PC-9 (cell line): ENCODE measurements at places on chromosomes 5 and 9. TPM values are rescaled to one million over a fixed set of nuclear protein-coding genes. Genes with fewer than 3 reads are reported as not detected.

- DNase-seq, result no peak
These were observed 29.5 kb downstream of the CDH9 start for GRCh38 chr5:27008604-27009539.

GRCh38 chr5:135240781-135241360 lies 158.2 kb downstream of the MACROH2A1 start:
- no peak for DNase-seq

GRCh38 chr9:114003351-114003750 lies 74.7 kb downstream of the AMBP start:
- no peak for DNase-seq

DNA sequence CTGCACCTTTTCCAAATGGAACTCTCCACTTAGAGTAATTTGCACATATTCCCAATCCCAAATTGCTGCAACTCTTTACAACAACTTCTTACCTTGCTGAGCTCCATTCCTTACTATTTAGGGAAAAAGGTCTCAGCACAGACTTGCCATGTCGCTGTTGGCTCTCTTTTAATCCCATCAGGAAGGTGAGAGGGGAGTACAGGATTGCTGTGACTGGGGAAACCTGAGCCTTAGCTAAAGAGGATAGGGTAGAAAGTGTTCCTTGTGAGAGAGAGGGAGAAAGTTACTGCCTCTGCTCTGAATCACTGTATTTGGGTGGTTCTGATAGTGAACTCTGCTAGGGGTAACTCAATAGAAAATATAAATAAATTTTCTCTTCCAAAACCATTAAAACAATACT lies 43.7 kb upstream of the GABRA1 start:
- DNase-seq, result no peak

DNA sequence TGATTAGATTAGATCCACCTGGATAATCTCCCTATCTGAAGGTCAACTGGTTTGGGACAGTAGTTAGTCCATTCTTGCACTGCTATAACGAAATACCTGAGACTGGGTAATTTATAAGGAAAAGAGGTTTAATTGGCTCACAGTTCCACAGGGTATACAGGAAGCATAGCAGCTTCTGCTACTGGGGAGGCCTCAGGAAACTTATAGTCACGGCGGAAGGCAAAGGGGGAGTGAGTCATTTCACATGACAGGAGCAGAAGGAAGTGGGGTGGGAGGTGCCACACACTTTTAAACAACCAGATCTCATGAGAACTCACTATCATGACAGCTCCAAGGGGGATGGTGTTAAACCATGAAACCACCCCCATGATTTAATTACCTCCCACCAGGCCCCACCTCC lies 9.9 kb downstream of the C9orf40 start:
- no peak for DNase-seq

DNA sequence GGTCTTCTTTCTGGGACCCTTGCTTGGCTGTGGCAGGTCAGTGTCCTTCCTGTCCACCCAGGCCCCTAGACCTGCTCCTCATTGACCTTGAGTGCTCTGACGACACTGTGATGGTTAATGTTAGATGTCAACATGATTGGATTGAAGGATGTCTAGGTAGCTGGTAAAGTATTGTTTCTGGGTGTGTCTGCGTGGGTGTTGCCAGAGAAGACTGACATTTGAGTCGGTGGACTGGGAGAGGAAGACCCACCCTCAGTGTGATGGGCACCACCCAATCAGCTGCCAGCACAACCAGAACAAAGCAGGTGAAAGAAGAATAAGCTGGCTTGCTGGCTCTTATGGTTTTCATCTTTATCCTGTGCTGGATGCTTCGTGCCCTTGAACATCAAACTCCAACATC lies 74.5 kb downstream of the CFAP90 start:
- no peak for DNase-seq

- DNase-seq, result no peak
These were observed 1.8 kb downstream of the RPL12 start for GRCh38 chr9:127449332-127449966.

GRCh38 chr5:172837640-172838039 lies 3.6 kb downstream of the ERGIC1 start:
- no peak for DNase-seq

DNA sequence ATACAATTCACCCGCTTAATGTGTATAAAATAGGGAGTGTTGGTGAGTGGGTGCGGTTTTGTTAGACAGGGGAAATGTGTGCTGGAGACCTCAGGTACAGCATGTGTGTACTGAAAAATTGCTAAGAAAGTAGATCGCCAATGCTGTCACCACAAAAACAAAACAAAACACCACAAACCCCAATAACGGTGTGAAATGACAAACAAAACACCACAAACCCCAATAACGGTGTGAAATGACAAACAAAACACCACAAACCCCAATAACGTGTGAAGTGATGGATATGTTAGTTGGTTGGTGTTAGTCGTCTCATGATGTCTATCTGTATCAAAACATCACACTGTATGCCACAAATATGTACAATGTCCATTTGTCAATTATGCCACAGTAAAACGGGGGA lies 14.2 kb upstream of the GFPT2 start:
- no peak for DNase-seq

DNA sequence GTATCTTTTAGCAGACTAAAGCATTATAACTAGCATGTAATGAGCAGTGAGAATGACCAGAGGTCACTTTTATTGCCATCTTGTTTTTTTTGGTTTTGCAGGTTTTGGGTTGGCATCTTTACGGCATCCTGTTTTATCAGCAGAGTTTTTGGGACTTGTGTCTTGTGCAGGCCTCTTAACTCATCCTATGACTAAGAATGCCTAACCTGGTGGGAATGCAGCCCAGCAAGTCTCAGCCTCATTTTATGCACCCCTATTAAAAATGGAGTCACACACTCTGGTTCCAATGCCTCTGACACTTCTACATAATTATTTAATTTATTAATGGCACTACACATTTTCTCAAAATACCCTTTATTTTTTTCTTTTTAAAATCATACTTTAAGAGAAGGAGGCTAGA lies 726.5 kb upstream of the RIOK2 start:
- no peak for DNase-seq

GRCh38 chr5:131262953-131263541 lies 806 bp upstream of the CDC42SE2 start:
- no peak for DNase-seq

GRCh38 chr5:60332244-60333004 lies 367.5 kb downstream of the DEPDC1B start:
- DNase-seq, result no peak

- peak; percentile 22 for DNase-seq
These were observed 111.1 kb upstream of the DPYSL3 start for GRCh38 chr5:147621016-147621415.

DNA sequence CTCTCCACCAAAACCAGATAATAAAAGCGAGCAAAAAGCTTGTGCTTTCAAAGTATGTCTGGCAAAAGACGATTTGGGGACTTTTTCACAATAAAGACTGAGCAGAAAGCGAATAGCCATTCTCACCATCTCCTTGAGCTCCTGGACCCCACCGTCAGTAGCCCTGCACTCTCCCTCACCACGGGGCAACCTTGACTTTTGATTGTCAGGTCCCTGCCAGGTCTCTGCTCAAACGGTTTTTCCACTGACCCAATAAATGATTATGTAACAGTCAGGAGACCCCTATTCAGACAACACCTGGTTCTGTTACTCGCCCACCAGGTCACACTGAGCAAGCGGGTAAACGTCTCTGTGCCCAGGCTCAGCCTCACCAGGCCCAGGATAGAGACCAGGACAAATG lies 131.3 kb downstream of the MVB12B start:
- DNase-seq, result no peak

DNA sequence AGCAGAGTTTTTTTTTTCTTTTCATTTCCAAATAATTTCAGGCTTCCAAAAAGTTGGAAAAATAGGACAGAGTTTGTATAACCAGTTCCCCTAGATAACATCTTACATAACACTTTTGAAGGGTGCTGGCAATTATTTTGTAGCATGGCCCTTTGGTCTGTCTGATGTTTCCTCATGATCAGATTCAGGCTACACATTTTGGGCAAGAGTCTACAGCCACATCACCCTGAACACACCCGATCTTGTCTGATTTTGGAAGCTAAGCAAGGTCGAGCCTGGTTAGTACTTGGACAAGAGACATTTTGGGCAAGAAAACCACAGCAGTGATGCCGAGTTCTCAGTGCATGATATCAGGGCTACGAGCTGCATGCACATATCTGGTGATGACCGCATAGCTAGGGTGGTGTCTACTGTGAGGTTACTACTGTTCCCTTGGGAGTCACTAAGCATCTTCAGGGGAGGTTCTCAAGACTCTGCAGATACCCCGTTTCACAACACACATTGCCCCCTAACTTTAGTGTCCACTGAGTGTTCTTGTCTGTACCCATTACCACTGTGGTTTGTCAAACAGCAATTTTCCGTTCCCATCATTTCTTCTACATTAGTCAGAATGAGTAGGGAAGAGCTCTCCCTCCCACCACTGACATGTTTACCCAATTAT lies 86.2 kb downstream of the TTC39B start:
- DNase-seq, result no peak

DNA sequence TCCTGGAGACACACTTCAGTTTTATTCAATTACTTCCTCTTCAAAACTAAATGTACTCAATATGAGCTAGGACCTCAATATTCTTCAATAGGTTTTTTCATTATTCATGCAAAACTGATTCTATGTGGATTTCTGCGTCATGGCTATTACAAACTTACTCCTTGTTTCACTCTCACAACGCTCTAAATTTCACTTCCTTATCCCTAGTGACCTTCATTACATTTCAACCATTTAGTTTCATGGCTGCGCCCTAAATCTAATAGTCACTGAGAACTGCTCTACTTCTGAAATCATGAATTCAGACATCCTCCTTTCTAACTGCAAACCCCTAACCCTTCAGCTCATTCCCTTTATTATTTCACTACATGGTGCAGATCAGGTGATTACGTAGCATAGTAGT lies 93.9 kb downstream of the SLC25A46 start:
- no peak for DNase-seq

DNA sequence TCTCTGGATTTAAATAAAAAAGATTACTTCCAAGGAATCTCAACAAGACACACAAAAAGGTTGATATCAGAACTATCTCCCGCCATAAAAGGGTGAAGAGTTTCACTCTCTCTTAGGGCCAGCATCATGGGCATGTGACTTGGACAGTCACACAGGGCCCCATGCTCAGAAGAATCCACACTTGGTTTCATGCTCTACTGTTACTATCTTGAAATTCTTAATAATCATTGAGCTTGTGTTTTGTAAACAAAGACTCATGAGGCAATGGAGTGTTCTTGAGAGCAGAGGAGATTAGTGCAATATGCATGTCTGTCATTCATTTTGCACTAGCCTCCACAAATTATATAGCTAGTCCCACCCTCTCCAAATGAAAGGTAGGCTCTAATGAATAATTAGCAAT lies 58.4 kb downstream of the HMHB1 start:
- DNase-seq, result no peak

DNA sequence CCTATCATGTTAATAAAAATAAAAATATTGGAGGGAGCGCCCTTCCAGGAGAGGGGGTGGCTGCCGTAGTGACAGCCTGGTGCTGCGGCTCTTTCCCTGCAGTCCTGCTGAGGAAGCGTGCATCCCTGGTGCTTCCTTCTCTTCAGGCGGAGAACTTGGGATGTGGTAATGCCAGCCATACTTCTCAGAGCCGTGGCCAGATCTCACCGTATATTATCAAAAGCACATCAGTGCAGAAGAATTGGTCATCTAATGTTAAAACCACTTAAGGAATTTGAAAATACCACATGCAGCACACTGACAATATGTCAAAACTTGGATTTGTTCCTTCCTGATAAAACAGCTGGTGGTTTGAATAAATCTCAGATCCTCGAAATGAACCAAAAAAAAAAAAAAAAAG lies 17.7 kb downstream of the C9orf40 start:
- DNase-seq, result no peak

- no peak for DNase-seq
These were observed 185.4 kb downstream of the EBF1 start for GRCh38 chr5:158914008-158915000.

DNA sequence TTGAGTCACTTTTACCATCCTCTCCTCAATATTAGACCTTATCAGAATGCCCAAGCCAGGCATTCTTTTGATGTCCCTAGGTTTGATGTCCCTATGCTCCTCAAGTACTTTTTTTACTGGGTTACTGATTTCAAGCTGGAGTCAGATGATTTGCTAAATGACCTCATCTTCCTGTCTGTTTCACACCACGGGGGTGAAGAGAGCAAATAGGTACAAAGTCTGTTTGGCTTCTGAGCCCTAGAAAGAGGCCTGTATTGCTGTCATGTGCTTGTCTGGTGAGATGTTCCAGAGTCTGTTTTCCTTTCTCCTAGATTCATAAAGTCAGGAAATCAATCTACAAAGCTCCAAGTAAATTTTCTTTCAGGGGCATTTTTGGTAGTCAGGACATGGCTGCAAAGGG lies 12.7 kb upstream of the DAB2 start:
- DNase-seq, result no peak

- no peak for DNase-seq
These were observed 142.9 kb downstream of the DOCK8 start for GRCh38 chr9:357560-357959.

The ZNF879 gene
- 0.24 and 0.83 TPM in 2 replicates for total RNA-seq

The HTR1A gene
- not detected in 2 replicates for total RNA-seq

The CTXN3 gene
- total RNA-seq, result not detected in 2 replicates

The SPINK4 gene
- not detected in 2 replicates for total RNA-seq

The RPL7A gene
- 2,381 and 2,937 TPM in 2 replicates for total RNA-seq

The TAF1L gene
- 0.07 TPM in 1 of 2 replicates, not detected in the other for total RNA-seq

The ZFYVE16 gene
- 27.7 and 34.4 TPM in 2 replicates for total RNA-seq

The ECM2 gene
- total RNA-seq, result 1.9 and 3.1 TPM in 2 replicates

The SPINK6 gene
- not detected in 2 replicates for total RNA-seq

The UNC5A gene
- total RNA-seq, result 3.1 and 3.6 TPM in 2 replicates
